ENCODE measurements at places on chromosomes 3 and 15. TPM values are rescaled to one million over a fixed set of nuclear protein-coding genes. Genes with fewer than 3 reads are reported as not detected.

DNA sequence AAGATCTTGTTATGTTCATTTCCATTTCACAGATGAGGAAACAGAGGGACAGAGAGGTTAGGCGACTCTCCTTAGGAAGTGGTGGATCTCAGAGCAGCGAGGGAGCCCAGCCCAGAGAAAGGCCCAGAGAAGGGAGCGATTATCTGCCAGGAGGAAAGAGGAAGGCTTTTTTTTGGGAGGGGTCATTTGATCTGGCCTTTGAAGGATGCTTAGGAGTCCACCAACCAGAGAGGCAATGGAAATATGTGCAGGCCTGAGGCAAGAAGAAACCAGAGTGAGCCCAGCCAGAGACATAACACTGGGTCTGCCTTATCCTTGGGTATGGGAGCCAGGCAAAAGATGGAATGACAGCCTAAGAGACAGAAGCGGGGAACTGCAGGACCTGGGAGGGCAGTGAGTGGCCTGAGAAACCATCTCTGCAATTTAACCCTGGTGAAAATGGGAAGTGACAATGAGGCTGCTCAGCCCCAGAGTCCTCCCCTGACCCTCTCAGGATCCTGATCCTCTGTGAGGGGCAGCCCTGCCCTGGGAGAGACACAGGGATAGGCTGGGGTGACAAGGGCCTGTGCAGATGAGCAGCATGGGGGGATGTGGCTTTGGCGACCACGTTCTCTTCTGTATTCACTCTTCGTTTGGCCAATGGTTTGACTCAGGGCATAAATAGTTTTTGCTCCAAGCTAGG lies 163.2 kb downstream of the WNT7A start:
- no peak for DNase-seq

- no peak for DNase-seq
Measured at GRCh38 chr15:32134842-32135241, 104.5 kb downstream of the CHRNA7 start.

GRCh38 chr15:52448011-52448890 lies 80.4 kb downstream of the MYO5A start:
- no peak for DNase-seq

Gene EPHA3
- total RNA-seq, result 0.99 TPM

- no peak for DNase-seq
Measured at GRCh38 chr15:30901889-30902288, 1.8 kb upstream of the FAN1 start.

DNA sequence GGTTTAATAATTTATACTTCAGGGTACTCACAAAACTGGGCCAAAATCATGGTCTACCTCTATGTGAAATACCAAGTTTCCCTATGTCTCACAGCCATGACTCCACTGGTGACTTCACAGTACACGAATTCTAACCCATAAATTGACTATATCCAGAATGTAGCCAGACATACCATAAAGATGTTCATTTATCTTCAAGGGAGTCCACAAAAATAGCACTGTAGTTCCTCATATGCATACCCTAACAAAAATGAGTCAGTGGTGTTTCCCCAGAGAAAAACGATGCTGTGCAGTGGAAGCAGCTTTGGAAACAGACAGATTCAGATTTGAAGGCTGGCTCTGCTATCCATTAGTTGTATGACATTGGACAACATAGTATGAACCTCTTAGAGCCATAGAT lies 438.8 kb downstream of the FHIT start:
- peak; percentile 11 for DNase-seq

Gene LMCD1
- total RNA-seq, result 40.1 TPM

Gene RAD54L2
- total RNA-seq, result 17.2 TPM

DNA sequence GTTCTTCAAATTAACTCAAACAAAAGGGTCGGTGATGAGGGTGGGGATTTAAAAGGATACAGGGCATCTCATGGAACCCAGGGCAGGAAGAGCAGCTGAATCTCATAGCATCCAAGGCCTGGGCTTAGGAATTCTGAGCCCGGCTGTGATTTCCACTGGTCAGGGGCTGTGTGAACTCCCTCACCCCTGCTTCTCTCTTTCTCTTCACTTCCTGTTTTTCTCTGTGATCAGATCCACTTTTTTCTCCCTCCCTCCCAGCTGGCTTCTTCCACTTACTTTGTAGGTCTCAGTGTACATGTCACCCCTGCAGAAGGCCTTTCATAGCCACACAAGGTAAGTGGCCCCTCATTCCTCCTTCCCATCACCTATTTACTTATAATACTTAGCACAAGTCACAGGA lies 68.2 kb upstream of the CORO2B start:
- no peak for DNase-seq

Gene SPTBN5
- total RNA-seq, result 0.26 TPM

DNA sequence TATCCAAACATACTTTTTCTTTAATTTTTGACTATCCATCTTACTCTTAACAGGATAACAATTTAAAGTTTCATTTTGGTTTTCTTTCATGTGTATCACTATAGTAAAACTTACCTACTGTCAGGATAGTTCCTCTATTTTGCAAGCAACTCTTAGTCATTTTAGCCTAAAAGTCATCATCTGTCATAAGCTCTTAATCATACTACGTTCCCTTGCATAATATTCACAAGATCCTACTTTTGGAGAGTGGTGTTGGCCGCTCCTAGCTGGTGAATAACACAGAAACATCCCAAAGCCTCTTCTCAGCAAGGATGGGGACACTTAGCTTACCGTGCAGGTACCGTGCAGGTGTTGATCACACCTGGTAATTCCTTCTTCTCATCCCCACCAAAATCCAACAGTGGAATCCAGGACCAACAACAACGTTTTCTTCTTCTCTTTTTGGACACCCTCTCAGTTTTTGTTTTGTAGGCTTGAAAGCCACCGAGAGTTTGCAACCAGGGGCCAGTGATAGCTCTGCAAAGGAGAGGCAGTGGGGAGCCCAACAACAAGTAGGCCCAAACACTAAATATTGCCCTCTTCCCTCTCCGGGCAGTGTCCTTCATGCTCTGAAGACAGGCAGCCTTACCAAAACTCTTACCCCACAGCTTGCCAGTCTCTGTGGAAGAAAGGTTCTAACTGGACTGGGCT lies 433 bp downstream of the FILIP1L start:
- DNase-seq, result no peak

DNA sequence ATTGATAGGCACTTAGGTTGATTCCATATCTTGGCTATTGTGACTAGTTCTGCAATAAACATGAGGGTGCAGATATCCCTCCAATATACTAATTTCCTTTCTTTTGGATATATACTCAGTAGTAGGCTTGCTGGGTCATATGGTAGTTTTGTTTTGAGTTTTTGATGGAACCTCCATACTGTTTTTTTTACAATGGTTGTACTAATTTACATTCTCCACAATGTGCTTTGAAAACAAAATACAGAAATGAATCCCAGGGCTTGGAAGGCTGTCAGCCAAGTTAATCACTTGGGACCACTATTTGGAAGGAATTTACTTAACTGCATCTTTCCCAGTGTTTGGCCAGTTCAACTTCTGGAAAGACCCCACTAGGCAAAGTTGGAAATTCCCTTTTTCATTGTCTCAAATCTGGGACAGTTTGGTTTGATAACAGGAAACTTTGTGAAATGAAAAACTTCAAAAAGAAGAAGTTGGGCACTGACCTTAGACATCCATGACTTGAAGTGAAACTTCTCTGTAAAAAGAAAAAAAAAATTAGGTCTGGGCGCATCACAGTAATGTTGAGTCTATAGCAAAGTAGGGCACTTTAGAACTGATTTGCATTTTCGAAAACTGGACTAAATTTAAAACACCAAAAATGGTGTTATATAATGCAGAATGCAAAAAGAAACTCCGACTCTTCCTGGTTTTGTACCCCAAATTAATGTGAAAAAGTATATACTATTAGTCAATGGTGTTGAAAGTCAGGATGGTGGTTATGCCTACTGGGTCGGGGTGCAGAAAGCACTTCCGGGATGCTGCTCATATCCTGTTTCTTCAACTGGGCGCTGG lies 6.0 kb downstream of the CTSH start:
- DNase-seq, result no peak

Gene CTNNB1
- total RNA-seq, result 738 TPM

Gene BOC
- total RNA-seq, result 3.9 TPM

DNA sequence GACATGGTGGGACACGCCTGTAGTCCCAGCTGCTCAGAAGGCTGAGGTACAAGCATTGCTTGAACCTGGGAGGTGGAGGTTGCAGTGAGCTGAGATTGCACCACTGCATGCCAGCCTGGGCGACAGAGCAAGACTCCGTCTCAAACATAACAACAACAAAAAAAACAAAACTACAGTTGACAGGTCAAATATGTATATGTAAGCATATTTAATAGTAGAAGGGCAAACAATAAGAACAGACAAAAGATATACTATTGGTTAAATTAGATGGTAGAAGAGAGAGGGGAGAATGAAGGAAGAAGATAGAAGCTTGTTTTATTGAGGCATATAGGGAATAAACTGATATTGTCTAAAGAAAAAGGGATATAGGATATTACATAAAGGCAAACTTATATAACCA lies 247.1 kb downstream of the KLF13 start:
- DNase-seq, result no peak

- no peak for DNase-seq
Measured at GRCh38 chr15:65998486-65998885, 129.2 kb downstream of the RAB11A start.

Gene ZDHHC19
- total RNA-seq, result not detected

DNA sequence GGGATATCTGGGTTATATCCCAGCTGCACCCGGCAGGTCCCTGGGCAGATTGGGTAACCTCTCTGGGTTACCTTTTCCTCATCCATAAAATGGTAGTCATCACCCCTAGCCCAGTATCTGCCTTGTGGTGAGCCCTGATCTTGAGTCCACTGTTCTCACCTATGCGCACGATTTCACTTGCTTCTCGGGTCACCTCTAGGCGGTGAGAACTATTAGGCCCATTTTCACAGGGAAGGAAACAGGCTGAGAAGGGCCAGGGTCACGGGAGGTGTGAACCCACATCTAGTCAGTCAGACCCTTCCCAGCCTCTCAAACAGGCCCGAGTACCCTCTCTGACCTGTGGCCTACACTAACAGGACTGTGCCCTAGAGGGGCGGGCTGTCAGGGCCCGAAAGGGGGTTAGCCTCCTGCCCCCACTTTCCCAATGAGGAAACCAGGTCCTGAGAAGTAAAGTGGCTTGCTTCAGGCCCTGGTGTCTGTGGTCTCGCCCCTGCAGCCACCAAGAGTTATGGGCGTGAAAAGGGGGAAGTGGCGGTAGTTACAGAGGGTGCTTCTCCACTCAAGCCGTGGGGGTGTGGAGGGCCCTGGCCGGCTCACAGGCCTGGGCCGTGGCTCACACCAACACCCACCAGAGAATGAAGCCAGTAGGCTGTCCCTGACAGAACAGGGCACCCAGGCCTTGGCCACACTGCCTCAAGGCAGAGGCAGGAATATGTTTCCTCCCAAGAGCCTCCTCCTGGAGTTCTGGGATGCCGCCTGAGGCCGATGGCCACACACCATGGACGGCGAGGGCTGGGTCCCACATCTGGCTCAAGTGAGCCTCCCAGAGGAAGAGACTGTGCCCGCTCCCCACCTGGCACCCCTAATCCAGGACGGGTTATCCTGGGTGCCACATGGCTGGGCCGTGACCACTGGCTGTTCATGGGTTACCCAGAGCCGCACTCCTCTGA lies 19.5 kb downstream of the PSTPIP1 start:
- DNase-seq, result no peak

DNA sequence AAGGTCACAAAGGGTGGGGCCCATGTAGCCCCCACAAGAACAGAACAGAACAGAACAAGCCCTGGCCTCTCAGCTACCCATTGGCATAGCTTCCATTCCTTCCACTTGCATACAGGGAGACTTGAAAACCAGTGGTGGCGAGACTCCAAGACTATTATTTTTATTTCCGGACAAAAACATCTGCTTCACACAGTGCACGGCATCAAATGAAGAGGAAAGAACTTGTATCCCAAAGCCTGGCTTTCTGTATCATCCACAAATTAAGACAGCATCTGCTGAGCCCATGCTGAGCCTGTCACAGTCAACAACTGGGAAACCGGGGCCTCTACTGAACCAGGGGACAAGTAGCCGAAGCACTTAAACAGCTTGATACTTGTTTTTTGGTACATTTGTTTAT lies 56.0 kb downstream of the CLEC3B start:
- peak; percentile 47 for DNase-seq

DNA sequence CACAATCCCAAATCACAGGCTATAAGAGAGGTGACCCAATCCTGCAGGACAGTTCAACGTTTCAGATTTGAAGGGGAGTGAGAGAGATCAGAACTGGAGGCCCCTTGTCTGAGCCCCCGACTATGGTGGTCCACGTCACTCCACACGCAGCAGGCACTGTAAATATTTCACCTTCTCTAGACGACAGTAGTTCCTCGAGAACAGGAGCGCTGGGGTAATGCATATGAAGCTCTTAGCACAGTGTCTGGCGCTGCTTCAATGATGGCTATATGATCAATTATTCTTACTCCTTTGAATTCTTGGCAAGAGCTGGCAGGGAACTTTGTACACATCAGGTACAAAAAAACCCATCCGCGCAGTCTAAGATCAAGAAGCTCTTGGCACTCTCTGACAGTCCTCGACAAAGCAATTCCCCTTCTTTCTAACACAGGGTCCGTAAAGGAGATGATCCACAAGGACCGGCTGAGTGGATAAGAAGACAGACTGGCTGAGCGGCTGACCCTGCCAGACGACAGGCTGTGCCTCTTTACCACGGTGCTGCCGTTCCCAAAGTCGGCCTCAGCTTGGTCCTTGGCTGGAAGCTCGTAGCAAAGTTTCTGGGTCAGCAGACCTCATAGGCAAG lies 522 bp upstream of the NRROS start:
- DNase-seq, result no peak

Gene ZNF35
- total RNA-seq, result 11.2 TPM

Gene GRM7
- total RNA-seq, result not detected

DNA sequence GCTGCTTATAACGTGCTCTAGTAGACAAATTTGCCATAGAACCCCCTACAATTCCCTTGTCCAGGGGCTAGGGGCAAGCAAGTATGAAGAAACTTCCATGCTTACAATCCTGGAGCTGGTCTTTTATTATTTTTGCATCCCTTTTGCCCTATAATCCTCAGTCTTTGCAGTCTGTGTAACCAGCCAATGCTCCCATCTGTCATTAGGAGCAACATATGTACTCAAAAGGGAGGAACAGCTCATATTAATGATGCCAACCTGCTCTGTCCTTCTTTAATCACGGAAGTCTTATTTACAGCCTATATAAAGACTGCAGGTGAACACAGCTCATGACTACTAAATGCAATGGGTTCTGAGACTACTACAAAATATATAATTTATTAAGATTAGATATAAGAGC lies 263.3 kb downstream of the ZIC1 start:
- no peak for DNase-seq

- DNase-seq, result no peak
Measured at GRCh38 chr3:62039586-62039985, 333.8 kb downstream of the FEZF2 start.

- no peak for DNase-seq
Measured at GRCh38 chr3:113297287-113297686, 85.9 kb downstream of the BOC start.

DNA sequence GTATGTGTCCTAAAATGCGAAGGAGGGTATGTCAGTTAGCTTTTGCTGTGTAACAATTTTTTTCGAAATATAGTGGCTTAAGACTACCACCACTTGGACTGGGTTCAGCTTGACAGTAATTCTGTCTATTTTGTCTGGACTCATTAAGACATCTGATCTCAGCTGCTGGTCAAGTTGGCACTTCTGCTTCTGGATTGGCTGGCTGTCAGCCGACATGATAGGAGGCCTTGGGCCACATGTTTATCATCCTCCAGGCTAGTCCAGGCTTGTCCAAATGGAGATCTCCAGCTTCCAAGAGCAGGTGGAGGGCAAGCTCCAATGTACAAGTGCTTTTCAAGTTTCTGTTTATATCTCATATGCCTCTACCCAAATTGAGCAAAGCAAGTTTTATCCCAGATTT lies 95.9 kb downstream of the GALK2 start:
- DNase-seq, result peak; percentile 23

- DNase-seq, result peak; percentile 22
Measured at GRCh38 chr3:178072391-178073305, 463.6 kb upstream of the KCNMB2 start.

GRCh38 chr3:177358977-177359592 lies 161.8 kb upstream of the TBL1XR1 start:
- DNase-seq, result peak; percentile 59
